Activated naive CD4-positive, alpha-beta T cell treated with anti-CD3 and anti-CD28 coated beads for 36 hours (primary cell): ENCODE measurements at places on chromosomes 1 and 21. TPM values are rescaled to one million over a fixed set of nuclear protein-coding genes. Genes with fewer than 3 reads are reported as not detected.

Gene FCRL3
- total RNA-seq, result 0.26 TPM

Gene SRRM1
- 226 TPM for total RNA-seq

Gene OR2L13
- not detected for total RNA-seq

Gene HMGCS2
- total RNA-seq, result not detected

Gene AGBL4
- total RNA-seq, result not detected

Gene FCAMR
- not detected for total RNA-seq

Gene CR1L
- total RNA-seq, result not detected

Gene CRYBG2
- total RNA-seq, result 0.72 TPM

Gene CTPS1
- 75.1 TPM for total RNA-seq

Gene LCE3A
- total RNA-seq, result not detected

Gene STK40
- 39.6 TPM for total RNA-seq

DNA sequence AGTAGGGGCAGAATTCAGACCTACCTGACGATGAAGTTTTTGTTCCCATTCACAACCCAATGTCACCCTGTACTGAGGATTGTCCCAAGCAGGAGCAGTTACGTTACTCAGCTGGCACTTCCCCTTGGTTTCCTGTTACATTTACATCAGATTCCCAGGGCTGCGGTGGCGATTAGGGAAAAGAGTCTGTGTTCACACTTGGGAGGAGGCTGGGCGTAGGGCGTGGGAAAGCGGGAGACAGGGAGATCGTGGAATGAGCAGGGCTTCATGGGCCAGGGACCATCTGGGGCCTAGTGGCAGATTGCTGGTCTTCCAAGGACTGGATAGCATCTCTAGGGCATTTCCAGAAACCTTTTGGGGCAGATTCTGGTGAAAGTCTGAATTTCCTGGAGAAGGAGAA lies 39.0 kb downstream of the TBX19 start:
- H3K27me3 ChIP-seq, result no peaks in the 10 kb centered on the region
- no peak overlapping the region for H3K27ac ChIP-seq
- no peak overlapping the region for H3K4me3 ChIP-seq
- DNase-seq, result no peak

DNA sequence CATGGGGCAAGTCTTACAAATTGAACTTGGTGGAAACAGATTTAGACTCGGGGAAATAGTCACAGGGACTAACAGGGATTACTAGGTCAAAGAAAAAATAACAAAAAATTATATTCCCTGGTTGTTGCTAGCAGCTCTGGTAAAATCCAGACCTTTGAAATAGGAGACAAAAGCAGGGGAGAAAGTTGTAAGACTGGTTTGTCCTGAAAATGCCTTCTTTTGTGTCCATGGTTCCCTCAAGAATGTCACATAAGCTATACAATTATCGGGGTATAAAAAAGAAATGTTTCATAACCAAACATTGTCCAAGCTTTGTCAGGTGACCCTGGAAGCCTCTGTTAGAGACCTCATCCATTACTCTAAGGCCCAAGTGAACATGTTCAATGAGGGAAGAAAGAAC lies 33.1 kb downstream of the KIAA0319L start:
- no peak overlapping the region for H3K4me3 ChIP-seq
- H3K27ac ChIP-seq, result no peak overlapping the region
- DNase-seq, result no peak

DNA sequence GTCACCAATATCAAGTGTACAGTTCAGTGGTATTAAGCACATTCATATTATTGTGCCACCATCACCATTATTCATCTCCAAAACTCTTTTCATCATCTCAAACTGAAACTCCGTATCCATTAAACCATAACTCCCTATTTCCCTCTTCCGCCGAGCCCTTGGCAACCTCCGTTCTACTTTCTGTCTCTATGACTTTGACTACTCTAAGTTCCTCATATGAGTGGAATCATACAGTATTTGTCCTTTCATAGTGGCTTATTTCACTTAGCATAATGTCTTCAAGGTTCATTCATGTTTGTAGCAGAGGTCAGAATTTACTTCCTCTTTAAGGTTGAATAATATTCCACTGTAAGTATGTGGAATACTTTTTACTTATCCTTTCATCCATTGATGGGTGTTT lies 21.7 kb downstream of the SELP start:
- H3K4me1 ChIP-seq, result peaks cover 41% of the 10 kb centered on the region
- no peak for DNase-seq
- no peaks in the 10 kb centered on the region for H3K27me3 ChIP-seq
- H3K36me3 ChIP-seq, result no peaks in the 10 kb centered on the region
- no peak overlapping the region for H3K27ac ChIP-seq

GRCh38 chr1:184164536-184164935 lies 113.0 kb downstream of the TSEN15 start:
- peaks cover 6% of the 10 kb centered on the region for H3K27me3 ChIP-seq
- H3K4me1 ChIP-seq, result no peaks in the 10 kb centered on the region
- H3K4me3 ChIP-seq, result no peak overlapping the region
- no peak overlapping the region for H3K27ac ChIP-seq
- no peaks in the 10 kb centered on the region for H3K36me3 ChIP-seq

GRCh38 chr1:27428316-27429028 lies 36.0 kb downstream of the GPR3 start:
- peak; percentile 48 for DNase-seq
- peak overlapping the region; percentile 87 for H3K27ac ChIP-seq
- peak overlapping the region; percentile 74 for H3K4me3 ChIP-seq

DNA sequence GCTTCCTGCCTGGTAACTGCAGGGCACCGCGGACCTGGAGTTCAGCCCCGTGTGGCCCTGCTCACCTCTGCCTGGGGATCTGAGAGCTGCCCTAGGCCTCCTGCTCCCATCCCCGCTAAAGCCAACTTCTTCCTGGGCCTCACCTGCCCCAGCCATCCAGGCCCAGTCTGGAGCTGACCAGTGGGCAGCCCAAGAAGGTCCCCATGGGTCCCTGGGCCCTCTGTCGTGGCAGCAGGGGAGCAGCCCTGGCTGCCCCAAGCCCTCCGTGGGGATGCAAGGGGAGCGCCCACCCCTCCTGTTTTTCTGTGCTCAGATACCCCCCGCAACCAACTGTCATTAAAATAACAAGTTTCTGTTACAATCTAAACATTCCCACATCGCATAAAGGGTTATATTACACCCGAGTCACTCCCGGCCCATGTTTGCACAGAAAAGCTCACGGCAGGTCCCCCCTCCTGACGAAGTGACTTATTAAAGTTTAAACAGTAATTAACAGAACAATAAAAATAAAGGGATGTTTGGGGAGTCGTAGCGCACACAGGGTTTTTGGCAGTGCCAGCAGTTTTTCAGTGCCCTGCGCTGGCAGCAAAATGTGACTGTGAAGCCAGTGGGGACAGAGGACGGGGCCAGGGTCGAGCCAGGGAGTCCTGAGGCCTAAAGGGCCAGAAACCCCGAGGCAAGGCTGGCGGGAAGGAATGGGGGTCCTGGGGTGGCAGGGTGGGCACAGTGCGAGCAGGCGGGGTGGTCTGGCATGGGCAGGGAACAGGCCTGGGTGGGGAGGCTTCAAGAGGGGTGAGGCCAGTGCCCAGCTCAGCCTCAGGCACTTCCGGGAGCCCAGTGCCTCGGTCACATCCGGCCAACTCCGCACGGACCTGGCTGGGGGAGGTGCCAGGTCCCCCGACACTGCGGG lies 121.5 kb downstream of the CASZ1 start:
- H3K4me1 ChIP-seq, result no peaks in the 10 kb centered on the region
- no peak overlapping the region for H3K27ac ChIP-seq
- no peak overlapping the region for H3K4me3 ChIP-seq
- no peaks in the 10 kb centered on the region for H3K36me3 ChIP-seq
- no peak for DNase-seq

GRCh38 chr21:29453511-29453910 lies 154.8 kb downstream of the BACH1 start:
- no peak overlapping the region for H3K27ac ChIP-seq
- H3K4me1 ChIP-seq, result peaks cover 17% of the 10 kb centered on the region

- H3K4me3 ChIP-seq, result no peak overlapping the region
- peaks cover 7% of the 10 kb centered on the region for H3K27me3 ChIP-seq
- H3K4me1 ChIP-seq, result no peaks in the 10 kb centered on the region
These were observed 211.9 kb downstream of the NPHP4 start for GRCh38 chr1:5780324-5780716.

GRCh38 chr1:228233136-228233535 lies 25.3 kb downstream of the OBSCN start:
- H3K27me3 ChIP-seq, result no peaks in the 10 kb centered on the region
- H3K27ac ChIP-seq, result no peak overlapping the region
- no peaks in the 10 kb centered on the region for H3K4me1 ChIP-seq

DNA sequence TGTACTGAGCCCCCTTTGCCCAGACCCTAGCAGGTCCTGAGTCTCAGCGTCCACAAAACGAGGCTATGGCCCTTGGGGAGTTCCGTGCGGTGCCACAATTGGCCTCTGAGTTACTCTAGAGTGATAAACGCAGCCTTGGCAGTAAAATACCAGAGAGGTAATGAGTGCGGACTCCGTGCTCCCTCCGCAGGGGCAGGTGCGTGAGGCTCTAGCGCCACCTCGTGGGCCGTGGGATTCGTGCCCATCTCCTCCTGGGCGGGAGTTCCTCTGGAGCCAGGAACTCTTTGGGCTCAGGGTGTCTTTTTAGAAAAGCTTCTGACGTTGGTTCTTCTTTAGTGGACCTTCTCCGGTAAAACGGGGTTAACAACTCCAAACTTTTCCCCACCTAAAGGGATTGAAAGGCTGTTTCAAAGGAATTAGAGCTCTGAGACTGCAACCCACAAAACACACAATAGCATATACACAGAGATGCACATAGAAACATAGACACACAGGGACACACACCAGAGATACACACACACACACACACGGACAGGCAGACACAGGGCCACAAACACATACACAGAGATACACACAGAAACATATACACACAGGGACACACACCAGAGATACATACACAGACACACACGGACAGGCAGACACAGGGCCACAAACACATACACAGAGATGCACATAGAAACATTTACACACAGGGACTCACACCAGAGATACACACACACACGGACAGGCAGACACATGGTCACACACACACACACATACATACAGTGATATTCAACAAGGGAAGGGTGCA lies 99.4 kb downstream of the KCNJ15 start:
- peaks cover 16% of the 10 kb centered on the region for H3K4me1 ChIP-seq
- H3K27ac ChIP-seq, result no peak overlapping the region
- peak; percentile 84 for DNase-seq
- no peak overlapping the region for H3K4me3 ChIP-seq
- H3K27me3 ChIP-seq, result peaks cover 2% of the 10 kb centered on the region

GRCh38 chr1:23548704-23549143 lies 10.6 kb downstream of the ID3 start:
- no peak overlapping the region for H3K27ac ChIP-seq
- H3K4me1 ChIP-seq, result peaks cover 6% of the 10 kb centered on the region
- H3K4me3 ChIP-seq, result no peak overlapping the region
- H3K36me3 ChIP-seq, result no peaks in the 10 kb centered on the region

GRCh38 chr1:227792216-227793078 lies 23.0 kb upstream of the PRSS38 start:
- H3K36me3 ChIP-seq, result no peaks in the 10 kb centered on the region
- H3K4me3 ChIP-seq, result no peak overlapping the region
- H3K27ac ChIP-seq, result no peak overlapping the region
- DNase-seq, result no peak

GRCh38 chr1:230833511-230833910 lies 34.8 kb downstream of the C1orf198 start:
- no peak for DNase-seq
- peaks cover 10% of the 10 kb centered on the region for H3K27me3 ChIP-seq
- no peaks in the 10 kb centered on the region for H3K4me1 ChIP-seq
- peaks cover 6% of the 10 kb centered on the region for H3K36me3 ChIP-seq
- H3K4me3 ChIP-seq, result no peak overlapping the region

DNA sequence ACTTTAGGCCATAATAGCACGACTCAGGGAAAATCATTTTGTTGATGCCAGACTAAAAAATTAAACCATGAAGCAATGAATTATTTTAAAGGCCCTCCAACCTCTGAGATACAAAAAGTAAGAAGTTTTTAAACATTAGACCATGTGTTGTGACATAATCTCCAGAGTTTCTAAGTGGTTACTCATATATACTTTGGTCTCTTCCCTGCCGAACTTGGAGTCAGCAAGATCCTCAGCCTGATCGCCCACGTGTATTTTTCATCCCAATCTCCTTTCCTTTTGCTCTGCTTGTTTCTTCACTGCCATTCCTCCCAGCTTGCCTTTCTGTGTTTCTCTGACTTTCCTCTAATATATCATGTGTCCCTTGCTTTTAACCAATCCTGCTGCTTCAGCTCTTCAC lies 3.8 kb downstream of the ARV1 start:
- peaks cover 17% of the 10 kb centered on the region for H3K4me1 ChIP-seq
- H3K4me3 ChIP-seq, result no peak overlapping the region
- H3K27ac ChIP-seq, result no peak overlapping the region
- H3K36me3 ChIP-seq, result peaks cover 18% of the 10 kb centered on the region
- H3K27me3 ChIP-seq, result no peaks in the 10 kb centered on the region

DNA sequence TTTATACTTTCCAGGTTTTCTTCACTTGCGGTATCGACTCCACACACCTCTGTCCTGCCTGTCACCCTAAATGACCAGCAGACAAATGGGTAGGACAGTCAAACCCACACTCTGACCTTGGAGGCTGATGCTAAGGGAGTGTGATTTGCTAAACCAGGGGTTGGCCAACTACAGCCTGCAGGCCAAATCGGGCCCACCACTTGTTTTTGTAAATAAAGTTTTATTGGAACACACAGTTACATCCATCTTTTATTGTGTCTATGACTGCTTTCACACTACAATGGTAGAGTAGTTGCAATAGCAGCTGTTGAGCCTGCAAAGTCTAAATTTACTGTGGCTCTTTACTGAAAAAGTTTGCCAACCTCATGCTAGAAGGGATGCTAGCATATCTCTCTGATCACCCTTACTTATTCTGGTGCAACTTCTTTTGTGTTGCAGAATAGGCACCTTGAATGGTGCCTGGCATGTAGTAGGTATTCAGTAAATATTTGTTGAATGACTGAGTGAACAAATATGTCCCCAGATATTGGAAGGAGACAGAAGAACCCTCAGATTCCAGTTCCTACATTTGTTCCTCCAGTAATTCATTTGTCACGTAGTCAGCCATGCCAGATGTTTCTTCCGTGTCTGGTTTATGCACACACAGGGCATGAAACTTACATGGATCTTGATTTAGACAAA lies 18.6 kb downstream of the IFNGR2 start:
- no peak for DNase-seq
- H3K27me3 ChIP-seq, result no peaks in the 10 kb centered on the region
- H3K36me3 ChIP-seq, result peaks cover 12% of the 10 kb centered on the region
- no peak overlapping the region for H3K4me3 ChIP-seq

DNA sequence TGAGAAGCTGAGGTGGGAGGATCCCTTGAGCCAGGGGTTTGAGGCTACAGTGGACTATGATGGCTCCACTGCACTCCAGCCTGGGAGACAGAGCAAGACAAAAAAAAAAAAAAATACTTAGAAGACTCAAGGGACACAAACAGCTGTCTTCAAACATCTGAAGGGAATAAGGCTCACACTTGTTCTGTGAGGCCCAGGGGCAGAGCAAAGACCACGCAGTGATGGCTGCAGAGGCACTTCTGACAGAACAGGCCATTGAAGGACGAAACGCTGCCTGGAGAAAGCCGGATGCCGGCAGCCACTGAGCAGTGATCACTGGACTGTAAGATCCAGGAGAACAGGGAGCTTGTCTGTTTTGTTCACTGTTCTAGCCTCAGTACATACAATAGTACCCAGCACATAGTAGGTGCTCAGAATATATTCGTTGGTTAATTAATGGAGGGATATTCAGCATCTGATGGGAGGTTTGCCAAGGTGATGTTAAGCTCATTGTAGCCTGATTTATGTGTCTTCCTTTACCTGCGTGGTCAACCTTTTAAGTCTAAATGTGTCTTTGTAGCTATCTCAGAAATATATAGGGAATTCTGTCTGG lies 12.1 kb upstream of the NDC1 start:
- no peaks in the 10 kb centered on the region for H3K4me1 ChIP-seq
- no peak overlapping the region for H3K4me3 ChIP-seq
- H3K36me3 ChIP-seq, result peaks cover 8% of the 10 kb centered on the region

- DNase-seq, result no peak
- no peak overlapping the region for H3K4me3 ChIP-seq
- no peaks in the 10 kb centered on the region for H3K36me3 ChIP-seq
- H3K27ac ChIP-seq, result no peak overlapping the region
These were observed 61.4 kb upstream of the VCAM1 start for GRCh38 chr1:100657876-100658715.
